ENCODE measurements at places on chromosomes 5 and 9. TPM values are rescaled to one million over a fixed set of nuclear protein-coding genes. Genes with fewer than 3 reads are reported as not detected.

DNA sequence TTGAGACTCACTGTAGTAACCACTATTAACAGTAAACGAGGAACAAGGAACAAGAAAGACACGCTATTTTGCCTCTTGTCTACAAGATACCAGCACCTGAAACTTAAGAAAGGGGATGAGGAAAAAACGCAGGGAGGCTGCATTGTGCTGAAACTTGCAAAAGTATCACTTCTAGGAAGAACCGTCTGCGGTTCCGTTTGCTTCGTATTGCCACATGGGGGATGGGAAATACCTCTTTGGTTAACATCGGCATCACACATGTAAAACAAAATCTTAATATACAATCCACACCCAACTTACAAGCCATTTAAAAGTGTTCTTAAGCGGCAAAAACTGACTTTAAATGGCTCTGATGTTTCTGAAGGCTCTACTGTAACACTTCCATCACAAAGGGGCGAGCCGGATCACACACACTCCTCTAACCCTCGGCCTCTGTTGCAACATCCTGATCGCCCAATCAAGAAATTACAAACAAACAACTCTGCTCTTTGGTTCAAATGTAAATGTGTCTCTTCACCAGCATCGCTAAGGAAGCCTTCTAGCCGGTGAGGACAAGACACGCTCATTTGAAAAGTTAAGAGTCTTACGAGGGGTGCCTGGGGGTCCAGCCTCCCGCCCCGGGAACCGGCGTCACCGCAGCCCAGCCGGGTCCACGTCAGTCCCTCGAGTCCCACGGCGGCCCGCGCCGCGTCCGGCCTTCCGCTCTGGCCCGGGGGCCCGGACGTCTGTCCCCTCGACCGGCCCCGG is 621 bp downstream of the SEC16A start:
- DNase-seq: peak; percentile 49

- DNase-seq: no peak
Observed at GRCh38 chr5:106019261-106019660, 1651.5 kb downstream of the EFNA5 start.

DNA sequence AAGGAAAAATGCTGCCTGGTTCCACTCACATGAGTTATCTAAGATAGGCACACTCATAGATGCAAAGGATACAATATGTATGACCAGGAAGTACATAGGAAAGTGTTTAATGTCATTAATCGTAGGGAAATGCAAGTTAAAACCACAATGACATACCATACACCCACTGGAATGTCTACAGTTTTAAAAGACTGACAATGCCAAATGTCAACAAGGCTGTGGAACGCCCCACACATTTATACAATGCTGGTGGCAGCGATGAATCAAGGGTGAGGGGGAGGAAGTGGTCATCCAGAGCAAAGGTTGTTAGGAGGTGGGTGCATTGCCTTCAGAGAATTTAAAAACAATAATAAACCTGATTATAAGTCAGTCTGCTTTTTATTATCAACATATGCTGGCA is 437.8 kb downstream of the ARHGEF28 start:
- no peak for DNase-seq

GRCh38 chr5:117680426-117680825 is 1105.8 kb upstream of the SEMA6A start:
- no peak for DNase-seq

- no peak for DNase-seq
Observed at GRCh38 chr9:94927762-94928670, 201.5 kb downstream of the AOPEP start.

GRCh38 chr9:128724744-128725211 is 851 bp upstream of the ZDHHC12 start:
- peak; percentile 83 for DNase-seq

DNA sequence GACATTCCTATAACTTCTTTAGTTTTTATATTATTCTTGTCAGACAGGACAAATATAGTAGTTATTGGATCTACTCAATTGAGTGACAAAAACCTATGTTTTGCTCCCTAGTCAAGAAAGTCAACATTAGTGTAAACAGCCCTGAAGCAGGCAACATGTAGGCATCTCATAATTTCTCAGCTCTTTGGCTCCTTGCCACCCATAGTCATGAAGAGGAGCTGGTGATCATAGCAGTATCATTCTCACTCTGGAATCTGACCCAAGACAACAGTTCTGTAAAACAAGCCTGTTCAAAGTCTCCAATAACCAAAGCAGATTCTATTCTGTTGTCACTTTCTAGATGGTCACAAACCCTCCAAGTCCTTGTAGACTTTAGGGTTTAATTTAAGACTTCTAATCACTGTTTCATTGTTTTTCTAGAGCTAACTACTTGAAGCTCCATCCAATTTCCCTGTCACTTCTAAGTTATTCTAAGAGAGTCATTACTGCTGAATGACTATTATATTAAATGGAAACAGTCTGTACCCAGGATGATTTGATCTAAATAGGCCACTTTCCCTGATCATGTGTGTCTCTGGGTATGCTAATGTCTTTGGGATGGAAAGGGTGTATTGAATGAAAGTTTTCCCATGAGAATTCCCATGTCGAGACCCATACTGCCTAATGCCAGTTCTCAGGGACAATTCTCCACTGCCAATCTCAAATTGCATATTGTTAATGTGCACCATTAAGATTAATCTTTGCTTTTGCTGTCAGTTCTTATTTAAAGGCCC is 533.3 kb downstream of the ACTL7B start:
- DNase-seq: no peak

DNA sequence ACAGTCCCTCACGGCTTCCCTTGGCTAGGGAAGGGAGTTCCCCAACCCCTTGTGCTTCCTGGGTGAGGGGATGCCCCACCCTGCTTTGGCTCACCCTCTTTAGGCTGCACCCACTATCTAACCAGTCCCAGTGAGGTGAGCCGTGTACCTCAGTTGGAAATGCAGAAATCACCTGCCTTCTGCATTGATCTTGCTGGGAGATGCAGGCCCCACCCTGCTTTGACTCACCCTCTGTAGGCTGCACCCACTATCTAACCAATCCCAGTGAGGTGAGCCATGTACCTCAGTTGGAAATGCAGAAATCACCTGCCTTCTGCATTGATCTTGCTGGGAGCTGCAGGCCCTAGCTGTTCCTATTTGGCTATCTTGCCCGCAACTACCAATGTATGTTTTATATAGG is 44.7 kb downstream of the CCL28 start:
- no peak for DNase-seq

GRCh38 chr5:173823721-173824567 is 64.2 kb upstream of the CPEB4 start:
- peak; percentile 52 for DNase-seq

DNA sequence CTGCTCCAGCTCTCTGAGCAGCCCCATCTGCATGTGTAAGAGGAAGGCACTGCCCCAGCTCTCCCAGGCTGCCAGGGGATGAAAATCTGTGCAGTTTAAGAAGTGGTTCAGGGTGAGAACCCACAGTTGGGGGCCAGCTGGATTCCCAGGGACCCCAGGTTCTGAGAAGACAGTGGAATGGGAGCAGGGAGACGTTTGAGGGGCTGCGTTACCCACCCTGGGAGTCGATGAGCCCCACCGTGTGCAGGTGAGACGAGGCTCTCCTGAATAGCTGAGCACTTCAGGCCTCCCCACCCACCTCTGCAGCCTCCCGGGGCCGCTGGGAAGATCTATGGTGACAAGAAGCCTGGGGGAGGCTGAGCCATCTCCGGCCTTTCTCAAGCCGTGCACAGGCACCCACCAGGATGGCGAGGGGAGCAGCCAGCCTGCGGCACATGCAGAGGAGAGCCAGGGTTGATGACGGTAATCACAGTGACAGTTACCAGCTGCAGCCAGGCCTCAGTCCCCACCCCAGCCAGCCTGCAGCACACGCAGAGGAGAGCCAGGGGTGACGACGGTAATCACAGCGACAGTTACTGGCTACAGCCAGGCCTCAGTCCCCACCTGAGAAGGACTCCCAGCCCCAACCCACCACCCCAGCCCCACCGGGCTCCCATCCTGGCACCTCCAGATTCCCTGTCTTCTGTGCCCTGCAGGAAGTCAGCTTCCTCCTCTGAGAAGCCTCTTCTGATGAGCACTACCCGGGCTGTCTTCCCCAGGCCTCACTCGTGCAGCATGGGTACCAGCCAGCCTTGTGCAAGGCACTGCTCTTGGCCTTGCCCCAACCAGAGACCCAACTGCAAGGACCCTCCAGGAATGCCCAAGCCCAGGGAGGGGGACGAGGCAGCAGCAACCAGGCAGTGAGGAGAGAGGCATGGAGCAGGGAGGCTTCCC is 150.8 kb upstream of the PPP1R26 start:
- DNase-seq: no peak

DNA sequence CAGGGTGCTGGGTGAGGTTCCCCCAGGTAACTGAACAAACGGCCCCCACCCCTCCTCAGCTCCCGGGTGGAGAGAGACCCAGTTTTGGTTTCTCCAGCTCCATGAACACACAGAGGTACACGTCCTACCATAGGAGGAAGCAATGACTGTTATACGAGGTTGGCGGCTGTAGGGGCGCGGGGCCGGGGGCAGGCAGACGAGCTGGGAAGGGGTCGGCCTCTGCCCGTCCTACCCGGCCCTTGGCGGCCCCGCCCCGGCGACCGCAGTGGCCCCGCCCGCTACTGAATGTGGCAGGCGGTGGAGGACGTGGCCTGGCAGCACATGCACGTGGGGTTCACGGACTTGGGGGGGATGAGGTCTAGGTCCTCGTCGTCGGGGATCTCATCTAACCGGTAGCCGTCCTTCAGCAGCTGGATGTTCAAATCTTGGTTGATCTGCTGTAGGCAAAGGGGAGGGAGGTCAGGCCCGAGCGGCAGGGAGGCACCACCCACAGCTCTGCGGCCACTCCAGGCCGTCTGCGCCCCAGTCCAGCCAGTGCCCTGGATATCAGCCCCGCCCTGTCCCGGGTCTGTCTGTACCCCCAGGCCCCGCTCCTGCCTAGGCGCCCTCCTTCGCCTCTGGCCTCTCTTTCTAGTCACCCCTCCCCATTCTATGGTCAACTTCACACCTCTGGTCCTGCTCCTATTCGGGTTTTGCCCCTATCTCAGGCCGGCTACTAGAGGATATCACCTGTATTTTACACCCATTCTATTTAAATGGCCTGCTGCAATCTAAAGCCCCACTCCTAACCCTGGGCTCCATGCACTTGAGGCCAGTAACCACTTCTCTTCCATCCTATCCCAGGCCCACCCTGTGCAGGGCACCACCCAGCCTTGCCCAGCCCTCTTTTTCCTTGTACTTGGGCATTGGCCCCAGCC is 24.2 kb upstream of the MYORG start:
- no peak for DNase-seq

- no peak for DNase-seq
Observed at GRCh38 chr5:169978714-169979113, 1.6 kb downstream of the INSYN2B start.

- no peak for DNase-seq
Observed at GRCh38 chr5:31397926-31398557, 133.9 kb downstream of the DROSHA start.

DNA sequence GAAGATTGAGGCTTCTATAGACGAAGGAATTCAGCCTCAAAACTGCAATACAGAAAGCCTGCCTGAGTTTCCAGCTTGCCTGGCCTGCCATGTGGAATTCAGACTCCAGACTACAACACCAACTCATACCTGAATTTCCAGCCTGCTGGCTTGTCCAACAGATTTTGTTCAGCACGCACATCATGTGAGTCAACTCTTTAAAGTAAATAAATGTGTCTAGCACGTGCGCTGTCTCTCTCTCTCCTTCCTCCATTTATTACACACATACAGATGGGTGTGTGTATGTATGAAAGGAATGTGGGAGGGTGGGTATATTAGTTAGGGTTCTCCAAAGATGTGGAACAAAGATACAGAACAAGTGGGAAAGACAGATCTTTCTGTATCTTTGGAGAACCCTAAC is 82.4 kb upstream of the TAS2R1 start:
- no peak for DNase-seq

GRCh38 chr5:143041461-143041860 is 271.3 kb downstream of the ARHGAP26 start:
- DNase-seq: no peak

DNA sequence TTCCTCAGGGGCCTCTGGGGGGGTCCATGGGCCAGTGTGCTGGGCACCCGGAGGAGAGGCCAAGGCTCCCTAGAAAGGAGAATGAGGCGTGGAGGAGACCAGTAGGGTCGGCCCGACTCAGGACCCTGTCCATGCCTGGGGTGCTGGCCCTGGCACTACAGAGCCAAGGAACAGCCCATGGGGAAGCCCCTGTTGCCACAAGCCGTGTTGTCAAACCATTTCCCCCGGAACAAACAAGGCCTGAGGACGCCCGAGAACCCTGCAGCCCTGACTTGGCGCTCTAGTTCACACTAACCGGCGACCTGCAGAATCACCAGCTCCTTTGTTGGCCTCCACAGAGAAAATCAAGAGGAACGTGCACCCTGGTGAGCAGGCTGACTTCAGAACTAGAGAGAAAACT is 41.6 kb upstream of the SLC12A7 start:
- no peak for DNase-seq

DNA sequence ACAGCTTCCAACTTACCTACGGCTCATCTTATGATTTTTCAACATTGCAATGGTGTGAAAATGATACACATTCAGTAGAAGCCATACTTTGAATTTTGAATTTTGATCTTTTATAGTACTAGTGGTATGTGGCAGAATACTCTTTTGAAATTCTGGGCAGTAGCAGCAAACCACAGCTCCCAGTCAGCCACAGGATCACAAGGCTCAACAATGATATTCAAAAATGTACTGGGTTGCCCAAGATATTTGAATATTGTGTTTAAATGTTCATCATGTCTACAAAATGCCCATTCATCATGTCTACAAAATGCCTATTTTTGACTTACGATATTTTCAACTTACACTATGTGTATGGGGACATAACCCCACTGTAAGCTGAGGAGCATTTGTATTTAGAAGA is 81.3 kb upstream of the PRR16 start:
- no peak for DNase-seq

DNA sequence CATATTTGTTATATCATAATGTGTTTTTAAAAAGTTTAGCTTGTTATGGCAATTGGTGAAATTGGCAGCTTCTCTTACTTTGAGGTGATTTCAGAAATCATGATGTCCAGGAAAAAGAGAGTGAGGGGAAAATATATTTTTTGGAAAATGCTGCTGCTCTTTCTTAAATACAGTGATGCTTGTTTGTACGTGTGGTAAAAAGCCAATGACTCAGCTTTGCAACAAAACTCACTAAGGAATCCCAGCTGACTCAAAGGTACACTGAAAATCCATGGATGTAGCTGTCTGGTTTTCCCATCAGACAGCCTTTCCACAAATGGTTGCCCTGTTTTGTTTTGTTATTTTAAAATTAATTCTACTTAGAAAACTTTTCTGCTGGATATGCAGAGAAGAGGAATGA is 306.4 kb upstream of the PAPPA start:
- no peak for DNase-seq

DNA sequence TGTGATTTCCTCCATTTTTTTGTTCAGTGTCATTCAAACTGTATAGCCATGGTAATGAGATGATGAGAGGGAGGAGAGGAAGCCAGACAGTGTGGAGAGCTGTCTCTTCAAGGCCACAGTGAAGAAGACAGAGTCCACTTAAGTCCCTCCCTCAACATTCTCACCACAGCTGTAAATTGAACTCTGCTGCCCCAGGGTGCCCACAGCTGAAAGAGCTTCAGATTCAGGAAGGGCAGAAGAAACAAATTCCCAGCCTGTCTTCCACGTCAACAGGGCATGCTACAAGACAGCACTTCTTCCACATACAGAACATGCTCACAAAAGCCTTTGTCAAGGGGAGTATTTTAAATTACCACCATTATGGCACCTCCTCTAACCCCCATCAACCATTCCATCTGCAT is 100.4 kb downstream of the KLHL3 start:
- DNase-seq: no peak

Gene IL3
- not detected for total RNA-seq

Gene DNM1
- total RNA-seq: 7.5 TPM

Gene ZBTB43
- 16.2 TPM for total RNA-seq

Gene QRFP
- total RNA-seq: not detected

Gene CNTNAP3
- 1.6 TPM for total RNA-seq

Gene CDKN2A
- total RNA-seq: not detected

Gene XRCC4
- not detected for total RNA-seq

Gene ADAMTS16
- not detected for total RNA-seq

Gene TAF11L10
- total RNA-seq: not detected

Data from transverse colon (tissue), 4 donors.